ENCODE measurements at places on chromosomes 1 and 21.

GRCh38 chr1:26730695-26731094 is 34.9 kb downstream of the ARID1A start:
- DNase-seq: no peak

DNA sequence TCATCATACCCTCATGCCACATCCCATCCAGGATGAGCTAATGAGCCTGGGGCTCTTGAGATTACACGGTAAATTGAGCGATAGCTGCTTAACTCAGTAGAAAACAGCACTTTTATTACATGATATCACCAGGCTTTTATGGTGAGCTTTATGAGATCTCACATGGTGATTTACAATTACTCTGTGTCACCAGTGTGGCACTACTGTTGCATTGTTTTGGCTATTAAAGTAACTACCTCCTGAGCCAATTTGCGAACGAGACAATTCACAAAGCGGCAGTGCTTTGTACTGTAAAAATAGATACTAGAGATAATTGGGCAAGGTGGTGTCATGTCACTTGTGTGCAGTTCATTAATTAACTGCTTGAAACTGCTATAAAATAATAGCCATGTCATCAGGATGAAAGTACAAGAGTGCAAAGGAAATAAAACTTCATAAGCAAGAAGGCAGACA is 767.7 kb upstream of the ADGRL2 start:
- no peak for DNase-seq

GRCh38 chr1:149846593-149847466 is 52.5 kb upstream of the BOLA1 start:
- no peak for DNase-seq

- peak; percentile 50 for DNase-seq
Measured at GRCh38 chr1:206836111-206836510, 29.3 kb upstream of the IL20 start.

GRCh38 chr1:241682921-241683320 is 30.8 kb downstream of the WDR64 start:
- DNase-seq: no peak

- no peak for DNase-seq
Measured at GRCh38 chr21:42698733-42699132, 45.3 kb downstream of the PDE9A start.

DNA sequence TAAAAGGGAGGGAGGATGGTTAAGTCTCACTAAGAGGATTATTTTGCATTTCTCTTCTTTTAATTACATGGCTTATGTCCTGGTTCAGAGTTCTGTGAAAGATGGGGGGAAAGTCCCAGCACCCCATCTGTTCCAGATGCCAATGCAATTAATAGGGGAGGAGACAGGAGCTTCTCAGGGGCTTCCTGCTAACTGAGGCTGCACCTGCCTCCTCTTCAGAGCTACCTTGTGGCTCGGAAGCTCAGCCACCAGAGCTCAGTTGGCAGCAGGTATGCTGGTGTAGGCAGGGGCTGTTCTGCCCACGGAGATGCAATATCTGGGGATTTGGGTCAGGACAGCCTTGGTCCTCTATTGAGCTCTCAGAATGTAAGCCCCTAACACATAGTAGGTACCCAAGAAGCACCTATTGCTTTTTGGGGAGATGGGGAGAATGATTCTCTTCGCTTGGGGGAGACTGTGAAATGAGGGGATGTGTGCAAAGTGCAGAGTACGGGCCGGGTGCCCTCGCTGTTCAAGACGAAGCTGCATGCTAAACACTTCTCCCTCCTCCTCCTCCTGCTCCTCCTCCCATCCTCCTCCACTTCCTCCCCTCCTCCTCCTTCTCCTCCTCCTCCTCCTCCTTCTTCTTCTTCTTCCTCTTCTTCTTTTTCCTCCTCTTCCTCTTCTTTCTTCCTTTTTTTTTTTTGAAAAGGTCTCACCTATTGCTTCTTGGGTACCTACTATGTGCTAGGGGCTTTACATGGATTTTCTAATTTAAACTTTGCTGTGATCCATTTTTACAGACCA is 279.0 kb downstream of the PTPRU start:
- DNase-seq: no peak

GRCh38 chr1:53899708-53900107 is 5.7 kb downstream of the DIO1 start:
- no peak for DNase-seq

DNA sequence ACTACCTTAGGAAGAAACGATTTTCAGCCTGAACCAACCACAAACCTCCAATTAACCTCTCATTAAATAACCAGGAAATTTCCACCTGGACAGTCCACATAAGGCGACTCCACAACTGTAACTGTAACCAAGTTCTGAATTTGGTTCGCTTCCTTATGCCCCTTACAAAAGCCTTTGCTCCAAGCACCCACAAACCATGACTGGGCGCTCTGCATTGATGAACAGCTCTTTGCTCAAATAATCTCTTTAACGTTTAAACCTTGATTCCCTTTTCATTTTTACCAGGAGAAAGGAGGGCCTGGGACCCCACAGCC is 38.2 kb upstream of the ZNF124 start:
- peak; percentile 4 for DNase-seq

DNA sequence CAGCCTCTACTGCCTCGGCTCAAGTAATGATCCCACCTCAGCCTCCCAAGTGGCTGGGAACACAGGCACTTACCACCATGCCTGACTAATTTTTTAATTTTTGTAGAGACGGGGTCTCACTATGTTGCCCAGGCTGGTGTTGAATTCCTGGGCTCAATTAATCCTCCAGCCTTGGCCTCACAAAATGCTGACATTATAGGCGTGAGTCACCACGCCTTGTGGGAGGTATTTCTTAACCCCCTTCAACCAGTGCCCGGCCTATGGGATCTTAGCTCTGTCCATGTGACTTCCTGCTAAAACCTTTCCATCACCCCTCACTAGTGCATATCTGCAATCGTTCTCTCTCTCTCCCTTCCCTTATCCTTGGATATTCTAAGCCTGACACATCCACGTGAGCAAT is 86.4 kb downstream of the FOXD2 start:
- DNase-seq: no peak

DNA sequence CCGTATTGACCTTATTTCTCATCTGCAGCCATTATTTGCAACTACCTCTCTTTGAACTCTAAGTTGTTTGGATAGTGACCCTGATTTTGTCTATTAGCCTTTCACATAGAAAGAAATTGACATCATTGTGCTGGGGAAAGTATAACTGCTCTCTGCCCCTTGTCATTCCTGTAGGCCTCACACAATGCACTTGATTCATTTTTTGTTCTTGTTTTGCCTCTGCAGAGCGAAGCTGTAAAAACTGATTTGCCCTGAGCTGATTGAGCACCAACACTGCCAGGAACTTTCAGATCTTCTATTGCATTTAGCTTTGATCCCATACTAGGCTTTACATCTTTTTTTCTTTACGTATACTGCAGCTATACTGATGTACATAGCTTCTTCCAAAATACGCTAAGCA is 167.2 kb upstream of the PTBP2 start:
- DNase-seq: no peak

GRCh38 chr1:185767508-185768120 is 33.4 kb downstream of the HMCN1 start:
- DNase-seq: no peak

DNA sequence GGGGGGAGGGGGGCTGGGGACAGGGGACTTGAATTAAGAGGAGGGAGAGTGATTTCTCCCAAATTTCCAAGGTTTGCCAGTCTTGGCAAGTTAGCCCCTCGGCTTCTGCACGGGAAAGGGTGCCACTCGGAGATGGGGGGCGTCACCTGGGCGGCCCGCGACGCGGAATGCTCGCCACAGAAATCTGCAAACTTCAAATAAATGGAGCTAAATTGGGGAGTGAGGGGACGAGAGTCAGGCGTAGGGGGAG is 885 bp upstream of the SSBP3 start:
- no peak for DNase-seq

DNA sequence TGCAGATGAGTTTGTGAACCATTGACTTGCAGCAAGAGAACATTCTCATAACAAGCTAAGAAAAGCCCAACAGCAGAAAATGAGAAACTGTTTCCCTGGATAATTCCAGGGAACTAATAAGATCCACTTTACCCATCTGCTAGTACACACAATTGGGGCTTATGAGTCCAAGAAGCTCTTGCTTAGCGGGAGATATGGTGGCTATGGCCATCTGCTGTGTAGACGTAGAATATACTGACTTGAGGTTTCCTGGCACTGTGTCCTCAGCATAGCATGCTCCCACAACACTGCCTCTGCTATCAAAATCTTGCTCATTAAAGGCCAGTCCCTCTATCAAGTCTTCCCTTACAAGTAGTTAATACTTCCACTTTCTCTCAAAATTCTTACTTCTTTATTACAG is 6.8 kb upstream of the RXRG start:
- no peak for DNase-seq

- no peak for DNase-seq
Measured at GRCh38 chr1:154497026-154497806, 4.8 kb upstream of the TDRD10 start.

DNA sequence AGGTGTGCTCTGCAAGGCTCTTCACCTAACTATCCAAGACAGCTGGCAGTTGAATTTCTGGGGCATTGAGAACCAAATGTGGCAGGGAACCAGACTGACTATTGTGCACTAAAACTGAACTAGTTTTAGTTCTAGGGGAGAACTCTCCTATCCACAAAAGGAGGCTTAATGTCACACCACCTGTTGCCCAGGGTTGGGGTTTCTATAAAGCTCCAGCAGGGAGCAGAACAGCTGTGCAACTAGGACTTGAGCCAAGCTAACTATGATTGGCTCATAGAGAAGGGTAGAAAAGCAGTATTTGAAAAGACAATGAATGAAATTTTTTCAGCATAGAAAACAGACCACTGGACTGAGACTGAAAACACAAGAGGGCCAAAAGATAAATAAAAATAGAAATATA is 53.3 kb upstream of the FGGY start:
- no peak for DNase-seq

Data from fibroblast of mammary gland (primary cell).